ENCODE measurements at places on chromosomes 5 and 9.

DNA sequence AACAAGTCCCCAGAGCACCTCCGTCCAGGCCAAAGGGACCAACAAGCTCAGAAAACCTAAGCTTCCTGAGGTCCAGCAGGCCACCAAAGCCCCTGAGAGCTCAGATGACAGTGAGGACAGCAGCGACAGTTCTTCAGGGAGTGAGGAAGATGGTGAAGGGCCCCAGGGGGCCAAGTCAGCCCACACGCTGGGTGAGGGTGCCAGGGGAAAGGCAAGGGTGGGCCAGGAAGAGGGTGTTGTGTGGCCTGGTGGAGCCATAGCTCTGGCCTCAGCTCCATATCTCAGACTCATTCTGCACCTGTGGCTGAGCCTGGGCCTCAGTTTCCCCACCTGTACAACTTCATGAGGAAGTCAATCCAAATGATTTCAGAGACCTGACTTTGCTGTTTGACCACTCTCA lies 20.7 kb downstream of the CD74 start:
- no peak for DNase-seq
- H3K36me3 ChIP-seq, result peaks cover 97% of the 10 kb centered on the region
- H3K4me1 ChIP-seq, result no peaks in the 10 kb centered on the region
- H3K4me3 ChIP-seq, result no peak overlapping the region

GRCh38 chr9:122446819-122447484 lies 30.8 kb downstream of the OR1J1 start:
- H3K27ac ChIP-seq, result no peak overlapping the region
- no peaks in the 10 kb centered on the region for H3K36me3 ChIP-seq
- H3K4me1 ChIP-seq, result no peaks in the 10 kb centered on the region
- no peak for DNase-seq

GRCh38 chr5:151617841-151618710 lies 26.9 kb upstream of the FAT2 start:
- no peak overlapping the region for H3K27ac ChIP-seq
- no peaks in the 10 kb centered on the region for H3K4me1 ChIP-seq
- DNase-seq, result no peak
- no peaks in the 10 kb centered on the region for H3K27me3 ChIP-seq
- no peak overlapping the region for H3K4me3 ChIP-seq

DNA sequence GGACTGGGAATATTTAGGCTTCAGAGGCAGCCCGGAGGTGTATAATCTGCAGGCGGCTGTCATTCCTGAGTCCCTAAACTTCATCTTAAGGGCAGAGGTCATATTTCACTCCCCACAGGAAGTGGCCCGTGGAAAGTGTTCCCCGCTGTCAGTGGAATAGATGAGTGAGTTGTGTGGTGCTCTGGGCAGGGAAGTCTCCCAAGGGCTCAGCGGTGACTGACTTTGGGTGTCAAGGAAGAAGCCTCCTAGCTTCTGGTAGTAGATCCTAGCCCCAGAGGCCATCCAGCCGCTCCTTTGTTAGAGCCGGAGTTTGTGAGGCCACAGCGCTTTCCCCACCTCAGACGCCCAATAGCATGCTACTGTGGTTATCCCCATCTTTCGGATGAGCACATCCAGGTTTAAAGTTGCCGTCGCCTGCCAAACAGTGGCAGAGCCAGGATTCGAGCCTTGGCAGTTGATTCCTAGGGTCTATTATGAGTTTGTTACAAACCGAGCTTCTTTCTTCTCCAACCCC lies 38.9 kb upstream of the TIFAB start:
- no peak overlapping the region for H3K4me3 ChIP-seq
- H3K27ac ChIP-seq, result no peak overlapping the region
- H3K27me3 ChIP-seq, result peaks cover 9% of the 10 kb centered on the region
- no peak for DNase-seq

DNA sequence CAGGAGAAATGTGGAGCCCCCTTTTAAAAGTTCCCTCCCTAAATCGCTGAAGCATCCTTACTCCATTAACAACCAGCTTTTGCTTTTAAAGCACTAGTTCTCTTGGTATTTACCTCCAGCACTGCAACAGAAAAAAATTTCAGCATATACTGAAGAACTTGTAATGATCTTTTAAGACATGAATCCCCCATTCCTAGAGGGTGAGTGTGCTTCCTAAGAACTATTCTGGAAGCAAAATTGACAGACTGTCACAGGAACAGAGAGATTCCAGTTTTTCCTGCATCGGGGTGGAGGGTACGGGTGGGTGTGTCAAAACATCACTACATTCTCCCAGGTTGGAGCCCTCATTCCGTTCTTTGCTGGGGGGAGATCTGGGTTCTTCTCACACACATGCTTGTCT lies 151.9 kb downstream of the EBF1 start:
- no peak for DNase-seq
- H3K4me1 ChIP-seq, result no peaks in the 10 kb centered on the region
- no peak overlapping the region for H3K27ac ChIP-seq
- H3K27me3 ChIP-seq, result no peaks in the 10 kb centered on the region
- H3K4me3 ChIP-seq, result no peak overlapping the region

DNA sequence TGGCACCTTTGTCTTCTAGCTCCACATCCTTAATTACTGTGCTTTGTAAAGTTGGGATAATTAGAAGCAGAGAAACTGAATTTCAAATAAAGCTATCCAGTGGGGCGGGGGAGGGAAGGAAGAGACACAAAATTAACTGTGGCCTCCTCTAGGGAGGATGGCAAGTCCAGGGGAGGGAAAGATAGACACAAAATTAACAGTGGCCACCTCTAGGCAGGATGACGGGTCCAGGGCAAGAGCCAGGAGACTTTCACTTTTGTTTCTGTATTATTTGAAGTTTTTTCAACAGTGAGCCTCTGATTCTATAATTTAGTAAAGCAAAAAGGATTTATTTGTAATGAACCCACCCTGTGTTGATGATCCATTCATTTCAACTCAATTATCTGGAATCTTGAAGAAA lies 335.9 kb downstream of the MSX2 start:
- H3K27me3 ChIP-seq, result no peaks in the 10 kb centered on the region
- no peak overlapping the region for H3K4me3 ChIP-seq
- H3K27ac ChIP-seq, result no peak overlapping the region
- H3K36me3 ChIP-seq, result no peaks in the 10 kb centered on the region

DNA sequence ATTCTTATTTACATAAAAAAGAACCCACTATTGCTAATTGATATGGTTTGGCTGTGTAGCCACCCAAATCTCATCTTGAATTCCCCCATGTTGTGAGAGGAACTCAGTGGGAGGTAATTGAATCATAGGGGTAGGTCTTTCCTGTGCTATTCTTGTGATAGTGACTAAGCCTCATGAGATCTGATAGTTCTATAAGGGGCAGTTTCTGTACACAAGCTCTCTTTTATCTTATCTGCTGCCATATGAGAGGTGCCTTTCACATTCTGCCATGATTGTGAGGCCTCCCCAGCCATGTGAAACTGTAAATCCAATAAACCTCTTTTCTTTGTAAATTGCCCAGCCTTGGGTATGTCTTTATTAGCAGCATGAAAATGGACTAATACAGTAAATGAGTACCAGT lies 58.2 kb upstream of the PRR16 start:
- no peaks in the 10 kb centered on the region for H3K27me3 ChIP-seq
- no peaks in the 10 kb centered on the region for H3K4me1 ChIP-seq
- H3K36me3 ChIP-seq, result no peaks in the 10 kb centered on the region
- no peak for DNase-seq
- H3K4me3 ChIP-seq, result no peak overlapping the region

GRCh38 chr5:180817893-180818674 lies 15.5 kb upstream of the MGAT1 start:
- H3K36me3 ChIP-seq, result no peaks in the 10 kb centered on the region
- H3K27me3 ChIP-seq, result no peaks in the 10 kb centered on the region
- peaks cover 41% of the 10 kb centered on the region for H3K4me1 ChIP-seq
- H3K4me3 ChIP-seq, result no peak overlapping the region
- DNase-seq, result no peak
- H3K27ac ChIP-seq, result peak overlapping the region; percentile 82

DNA sequence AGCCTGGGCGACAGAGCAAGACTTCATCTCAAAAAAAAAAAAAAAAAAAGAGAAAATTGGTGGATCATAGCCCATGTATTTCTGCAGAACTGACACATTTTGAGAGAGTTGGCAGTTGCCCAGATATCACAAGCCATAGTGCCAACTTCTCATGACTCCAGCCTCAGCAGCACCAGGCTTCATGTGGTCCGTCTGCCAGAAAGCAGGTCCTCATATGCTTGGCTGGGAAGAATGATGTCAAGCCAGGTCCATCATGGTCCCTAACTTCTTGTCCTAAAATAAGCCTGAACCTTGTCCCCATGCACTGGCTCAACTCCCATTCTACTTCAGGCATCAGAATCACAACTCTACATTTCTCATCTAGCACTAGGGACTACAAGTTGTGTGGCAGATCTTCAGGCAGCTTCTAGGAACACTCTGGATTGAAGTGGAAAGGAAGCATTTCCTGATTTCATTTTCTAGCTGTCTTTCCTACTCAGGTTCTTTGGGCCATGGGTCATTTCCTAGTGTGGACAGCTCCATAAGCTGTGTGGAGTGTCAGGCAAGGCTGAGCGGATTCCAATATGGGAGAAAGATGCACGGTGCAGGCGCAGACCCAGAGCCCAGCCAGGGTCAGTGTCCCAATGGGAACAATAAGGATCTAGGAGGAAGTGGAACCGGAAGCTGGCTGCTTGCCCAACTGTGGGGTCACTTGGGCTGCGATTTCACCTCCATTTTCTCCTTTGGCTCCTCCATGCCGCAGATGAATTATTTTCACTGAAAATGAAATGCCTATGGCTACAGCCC lies 90.1 kb downstream of the LMNB1 start:
- H3K27me3 ChIP-seq, result no peaks in the 10 kb centered on the region
- no peaks in the 10 kb centered on the region for H3K4me1 ChIP-seq
- no peaks in the 10 kb centered on the region for H3K36me3 ChIP-seq

- H3K27ac ChIP-seq, result no peak overlapping the region
- no peak for DNase-seq
- no peak overlapping the region for H3K4me3 ChIP-seq
- H3K36me3 ChIP-seq, result no peaks in the 10 kb centered on the region
- H3K27me3 ChIP-seq, result no peaks in the 10 kb centered on the region
- no peaks in the 10 kb centered on the region for H3K4me1 ChIP-seq
Measured at GRCh38 chr5:44356231-44356630, 33.0 kb downstream of the FGF10 start.

DNA sequence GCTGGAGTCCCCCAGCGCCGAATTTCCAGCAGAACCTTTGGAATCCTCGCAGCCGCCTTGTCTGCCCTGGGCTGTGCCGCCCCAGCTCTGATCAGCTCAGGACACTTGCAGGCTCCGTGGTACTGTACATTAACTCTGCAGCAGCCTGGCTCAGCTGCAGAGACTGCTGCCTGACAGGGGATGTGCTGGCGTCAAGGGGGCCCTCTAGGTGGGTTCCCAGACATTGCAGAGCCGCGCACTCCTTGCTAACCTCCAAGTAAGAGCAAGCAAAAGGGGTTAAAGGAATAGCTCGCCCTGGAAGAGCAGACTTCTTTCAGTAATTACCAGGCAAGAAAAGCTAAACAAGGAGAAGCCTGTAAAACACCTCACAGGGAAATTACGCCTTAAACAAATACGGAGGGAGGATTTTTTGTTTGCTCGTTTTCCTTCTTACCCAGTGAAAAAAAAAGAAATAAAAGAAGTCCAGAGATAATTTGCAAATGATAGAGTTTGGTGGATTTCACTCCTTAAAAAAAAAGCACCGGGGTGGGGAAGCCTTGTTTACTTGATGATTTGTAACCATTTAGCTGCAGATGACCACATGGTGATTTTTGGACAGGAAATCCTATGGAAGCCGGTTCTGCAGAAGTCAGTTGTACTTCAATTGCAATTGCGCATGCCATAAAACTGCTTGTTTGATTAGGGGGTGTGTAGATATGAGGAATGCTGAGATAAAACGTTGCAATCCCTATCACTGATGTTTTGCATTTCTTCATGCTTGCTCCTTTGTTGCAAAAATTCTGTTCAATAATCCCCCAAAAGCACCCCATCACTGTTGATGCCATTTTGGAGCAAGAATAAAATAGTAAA lies 305.8 kb downstream of the PDE4D start:
- peak overlapping the region; percentile 23 for H3K27ac ChIP-seq
- DNase-seq, result peak; percentile 54
- peaks cover 7% of the 10 kb centered on the region for H3K4me1 ChIP-seq
- H3K4me3 ChIP-seq, result peak overlapping the region; percentile 30
- H3K27me3 ChIP-seq, result no peaks in the 10 kb centered on the region
- no peaks in the 10 kb centered on the region for H3K36me3 ChIP-seq

DNA sequence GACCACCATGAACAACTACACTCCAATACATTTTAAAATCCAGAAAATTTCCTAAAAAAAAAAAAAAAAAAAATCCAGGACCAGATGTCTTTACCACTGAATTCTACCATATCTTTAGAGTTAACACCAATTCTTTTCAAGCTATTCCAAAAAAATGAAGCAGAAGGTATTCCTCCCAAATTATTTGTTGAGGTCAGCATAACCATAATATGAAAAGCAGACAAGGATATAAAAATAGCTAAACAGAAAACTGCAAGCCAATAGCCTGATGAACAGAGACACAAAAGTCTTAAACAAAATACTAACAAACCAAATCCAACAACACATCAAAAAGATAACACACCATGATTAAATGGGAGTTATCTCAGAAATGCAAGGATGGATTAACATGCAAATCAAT lies 695.4 kb downstream of the PTPRD start:
- DNase-seq, result no peak
- no peaks in the 10 kb centered on the region for H3K36me3 ChIP-seq
- H3K27ac ChIP-seq, result no peak overlapping the region
- no peak overlapping the region for H3K4me3 ChIP-seq
- H3K4me1 ChIP-seq, result no peaks in the 10 kb centered on the region
- H3K27me3 ChIP-seq, result no peaks in the 10 kb centered on the region

- no peak overlapping the region for H3K4me3 ChIP-seq
- DNase-seq, result no peak
- no peak overlapping the region for H3K27ac ChIP-seq
- peaks cover 6% of the 10 kb centered on the region for H3K4me1 ChIP-seq
Measured at GRCh38 chr5:95163079-95163478, 121.8 kb downstream of the MCTP1 start.

GRCh38 chr5:140420226-140420570 lies 18.6 kb downstream of the ANKHD1 start:
- H3K4me3 ChIP-seq, result no peak overlapping the region
- peaks cover 13% of the 10 kb centered on the region for H3K4me1 ChIP-seq
- H3K27ac ChIP-seq, result peak overlapping the region; percentile 39
- no peaks in the 10 kb centered on the region for H3K27me3 ChIP-seq
